ENCODE measurements at places on chromosomes 1 and 21. TPM values are rescaled to one million over a fixed set of nuclear protein-coding genes. Genes with fewer than 3 reads are reported as not detected.

Gene CHIA
- total RNA-seq = not detected

Gene LRRC71
- total RNA-seq = not detected

Gene RPS6KC1
- total RNA-seq = 19.0 TPM

Gene OTUD3
- 19.6 TPM for total RNA-seq

Gene GJC2
- 0.61 TPM for total RNA-seq

Gene RPE65
- total RNA-seq = not detected

Gene RAD54L
- total RNA-seq = 1.9 TPM

Gene CFHR1
- total RNA-seq = not detected

Gene PROX1
- 3.8 TPM for total RNA-seq

Gene RNU1-3
- 4,541 TPM for total RNA-seq

Gene WNT3A
- total RNA-seq = not detected

Gene METTL18
- total RNA-seq = 16.9 TPM

Gene HLX
- total RNA-seq = 7.7 TPM

Gene C1orf115
- 21.4 TPM for total RNA-seq

Gene SCP2
- 46.6 TPM for total RNA-seq

Gene MANEAL
- 7.8 TPM for total RNA-seq

Gene RGS4
- not detected for total RNA-seq

Gene AMY1C
- not detected for total RNA-seq

Gene PRRX1
- total RNA-seq = not detected

Measured in B cell (primary cell).